Naive B cell (primary cell): ENCODE measurements at places on chromosomes 1 and 21. TPM values are rescaled to one million over a fixed set of nuclear protein-coding genes. Genes with fewer than 3 reads are reported as not detected.

KRTAP11-1 gene
- polyA plus RNA-seq = not detected

OR2T33 gene
- polyA plus RNA-seq = not detected

FNDC10 gene
- 0.75 TPM for polyA plus RNA-seq

HTR1D gene
- not detected for polyA plus RNA-seq

ZSWIM5 gene
- polyA plus RNA-seq = not detected

FAM131C gene
- polyA plus RNA-seq = not detected

LYPD8 gene
- not detected for polyA plus RNA-seq

FCRL2 gene
- polyA plus RNA-seq = 68.3 TPM

RIPK4 gene
- not detected for polyA plus RNA-seq

RNF186 gene
- not detected for polyA plus RNA-seq

PADI3 gene
- not detected for polyA plus RNA-seq

RUSC1 gene
- 6.5 TPM for polyA plus RNA-seq

EPHA8 gene
- polyA plus RNA-seq = not detected

SPRR1B gene
- not detected for polyA plus RNA-seq

SNIP1 gene
- polyA plus RNA-seq = not detected

GUCA2B gene
- polyA plus RNA-seq = not detected

DCST1 gene
- polyA plus RNA-seq = not detected
